Kidney epithelial cell (primary cell): ENCODE measurements at places on chromosomes 5 and 9.

- no peak for DNase-seq
These were observed 408.1 kb upstream of the ZNF608 start for GRCh38 chr5:125154301-125155110.

DNA sequence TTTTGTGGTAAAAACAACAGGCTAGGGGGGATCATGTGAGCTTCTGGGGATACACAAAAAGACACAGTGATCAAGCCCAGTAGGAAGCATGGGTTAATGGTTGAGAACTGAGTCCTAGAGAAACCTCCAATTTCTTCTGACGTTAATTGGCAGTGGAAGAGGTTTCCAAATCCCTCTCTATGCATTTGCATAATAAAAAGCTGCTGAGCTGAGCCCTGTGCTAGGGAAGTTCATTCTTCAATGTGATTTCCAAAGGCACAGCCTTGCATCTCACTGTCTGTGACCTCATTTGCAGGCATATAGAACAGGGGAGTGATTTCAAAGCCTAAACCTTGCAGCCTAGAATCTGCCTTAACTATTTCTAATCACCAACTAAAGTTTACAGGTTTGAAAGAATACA lies 812 bp downstream of the DNAH5 start:
- DNase-seq = no peak

DNA sequence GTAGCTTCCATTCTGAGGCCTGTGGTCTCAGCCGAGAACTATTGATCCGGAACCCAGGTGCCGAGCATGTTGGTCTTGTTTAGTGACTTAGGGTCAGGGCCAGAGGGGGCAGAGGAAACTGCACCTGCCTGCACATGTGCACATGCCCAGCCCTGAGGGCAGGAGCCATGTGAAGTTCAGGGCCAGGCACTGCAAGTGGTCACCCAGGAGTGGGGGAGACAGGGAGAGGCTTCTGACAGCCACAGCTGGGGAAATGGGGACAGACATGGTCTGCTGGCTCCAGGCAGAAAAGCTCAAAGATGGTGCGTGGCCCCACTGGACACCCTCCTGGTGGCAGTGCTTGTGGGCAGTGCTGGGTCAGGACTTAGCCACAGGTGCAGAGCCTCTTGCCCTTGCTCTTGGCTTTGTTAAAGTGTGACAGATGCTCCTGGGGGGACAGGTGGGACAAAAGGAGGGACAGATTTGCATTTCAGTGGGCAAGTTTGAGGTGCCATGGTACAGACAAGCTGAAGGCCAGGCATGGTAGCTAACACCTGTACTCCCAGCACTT lies 134.4 kb downstream of the CACNA1B start:
- no peak for DNase-seq

DNA sequence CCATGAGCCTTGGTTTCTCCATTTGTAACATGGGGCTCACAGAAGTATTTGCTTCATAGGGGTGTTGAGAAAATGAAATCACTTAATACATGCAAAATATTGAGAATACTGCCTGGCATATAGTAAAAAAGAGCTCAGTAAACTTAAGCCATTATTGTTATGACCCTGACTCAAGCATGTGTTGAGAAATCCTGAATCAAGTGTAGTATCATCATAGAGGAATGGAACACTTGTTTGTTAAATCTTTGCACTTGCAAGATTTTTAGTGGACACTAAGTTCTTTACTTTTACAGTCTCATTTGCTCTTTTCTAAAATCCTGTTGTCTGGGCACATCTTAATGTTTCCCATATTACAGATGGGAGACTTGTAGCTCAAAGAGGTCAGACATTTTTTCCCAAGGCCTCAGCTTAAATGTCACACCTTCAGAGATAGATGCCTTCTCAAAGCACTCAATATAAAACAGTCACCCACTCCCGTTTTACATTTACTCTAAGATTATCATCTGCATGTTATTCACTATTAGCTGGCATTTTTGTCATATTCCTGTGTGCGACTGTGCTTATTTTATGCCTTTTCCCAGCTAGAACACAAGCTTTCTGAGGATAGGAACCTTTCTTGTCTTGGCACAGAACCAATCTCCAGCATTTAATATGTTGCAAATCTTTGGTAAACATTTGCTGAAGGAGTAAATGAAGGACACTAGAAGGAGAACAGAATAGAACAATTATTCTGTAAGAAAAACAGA lies 250.0 kb upstream of the TNC start:
- DNase-seq = no peak

DNA sequence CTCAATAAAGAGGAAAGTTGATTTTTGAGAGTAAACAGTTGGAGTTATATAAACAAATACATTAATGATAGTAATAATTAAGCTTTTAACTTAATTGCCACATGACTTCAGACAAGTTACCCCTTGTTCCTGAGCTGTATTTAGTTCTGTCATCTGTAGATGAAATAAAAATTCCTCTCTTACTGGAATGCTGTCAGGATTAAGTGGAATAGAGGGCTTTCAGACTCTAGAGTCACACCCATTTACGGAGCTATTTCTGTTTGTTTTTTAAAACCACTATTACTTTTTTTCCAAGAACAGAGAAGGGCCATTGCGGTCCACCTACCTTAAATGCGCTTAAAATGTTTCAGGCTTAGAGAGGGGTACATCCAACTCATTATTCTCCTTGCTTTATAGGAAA lies 170.6 kb downstream of the CHSY3 start:
- DNase-seq = no peak

DNA sequence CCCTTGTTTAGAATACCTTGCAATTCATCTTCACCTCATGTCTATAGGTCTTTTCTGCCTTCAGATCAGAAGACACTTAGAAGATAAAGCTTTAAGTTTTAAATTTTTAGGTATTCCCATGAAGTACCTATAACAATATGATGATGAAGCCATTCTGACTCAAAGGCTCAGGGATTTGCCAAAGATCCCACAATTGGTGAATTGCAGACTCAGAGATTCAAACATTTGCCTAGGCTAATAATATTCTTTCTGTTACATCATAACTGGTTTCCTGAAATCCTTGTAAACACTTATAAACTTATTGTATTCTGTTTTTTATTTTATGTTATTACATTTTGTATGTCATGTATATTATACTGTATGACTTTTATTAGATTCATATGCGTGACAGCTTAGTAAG lies 62.8 kb upstream of the ZFAND5 start:
- no peak for DNase-seq

DNA sequence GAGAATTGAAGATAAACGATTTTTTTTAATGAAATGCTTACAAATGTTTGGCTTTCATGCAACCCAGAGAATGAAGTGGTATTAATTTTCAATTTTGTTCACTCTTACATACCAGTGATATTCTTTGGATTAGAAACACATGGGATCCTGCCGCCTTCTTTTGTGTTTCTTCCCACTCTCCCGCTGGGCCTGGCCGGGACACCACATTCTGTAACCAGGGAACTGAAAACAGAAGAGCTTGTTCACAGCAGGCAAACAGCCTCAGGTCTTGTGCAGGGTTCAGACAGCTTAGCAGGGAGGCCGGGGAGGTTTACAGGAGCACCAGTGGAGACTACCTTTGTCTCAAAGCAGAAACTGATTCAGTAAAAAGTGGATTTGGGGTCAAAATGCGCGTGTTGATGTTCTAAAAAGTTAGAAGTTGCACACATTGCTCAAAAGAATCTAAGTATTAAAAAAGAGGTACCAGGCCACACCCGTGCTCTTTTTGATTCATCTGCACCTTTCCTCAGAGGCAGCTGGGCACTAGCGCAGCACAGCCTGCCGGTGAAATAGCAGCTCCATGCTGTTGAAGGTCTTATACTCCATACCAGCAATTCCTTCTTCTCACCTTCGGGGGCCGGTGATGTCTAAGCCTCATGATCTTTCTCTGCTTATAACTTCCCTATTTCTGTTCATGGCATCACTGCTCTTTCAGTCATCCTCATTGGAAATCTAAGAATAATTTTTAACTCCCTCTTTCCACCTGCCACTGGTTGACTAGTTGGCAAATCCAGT lies 67.1 kb downstream of the GRAMD2B start:
- no peak for DNase-seq

GRCh38 chr9:132898051-132898450 lies 19.4 kb downstream of the SPACA9 start:
- no peak for DNase-seq

DNA sequence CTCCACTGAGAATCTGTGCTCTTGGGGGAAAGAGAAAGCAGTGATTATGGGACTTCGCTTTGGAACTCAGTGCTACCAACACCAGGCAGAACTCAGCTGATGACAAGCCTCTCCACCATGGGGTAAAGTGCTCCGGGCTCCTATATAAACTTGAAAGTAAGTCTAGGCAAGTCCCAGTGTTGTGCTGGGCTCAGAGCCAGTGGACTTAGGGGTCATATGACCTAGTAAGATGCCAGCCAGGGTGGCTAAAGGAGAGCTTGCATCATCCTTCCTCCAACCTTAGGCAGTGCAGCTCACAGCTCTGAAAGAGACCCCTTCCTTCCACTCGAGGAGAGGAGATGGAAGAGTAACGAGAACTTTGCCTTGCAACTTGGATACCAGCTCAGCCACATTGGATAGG lies 35.1 kb upstream of the FREM1 start:
- DNase-seq = no peak

DNA sequence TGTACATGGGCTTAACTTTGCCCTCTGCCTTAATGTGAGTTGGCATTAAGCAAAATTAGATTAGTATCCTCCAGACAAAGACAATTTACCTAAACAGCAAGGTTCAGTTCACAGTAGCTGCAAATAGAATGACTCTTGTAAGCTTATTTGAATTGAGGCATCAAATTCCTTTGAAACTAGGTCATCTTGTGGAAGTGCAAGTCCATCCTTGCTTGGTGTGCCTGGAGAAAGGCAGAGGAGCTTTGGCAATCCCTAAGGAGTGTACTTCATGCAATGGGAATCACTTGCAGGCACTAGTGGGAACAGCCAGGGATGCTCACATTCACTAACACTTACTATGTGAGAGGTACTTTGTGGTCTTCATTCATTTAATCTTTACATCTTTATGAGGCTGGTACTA lies 118.3 kb downstream of the DRD1 start:
- DNase-seq = peak; percentile 21

DNA sequence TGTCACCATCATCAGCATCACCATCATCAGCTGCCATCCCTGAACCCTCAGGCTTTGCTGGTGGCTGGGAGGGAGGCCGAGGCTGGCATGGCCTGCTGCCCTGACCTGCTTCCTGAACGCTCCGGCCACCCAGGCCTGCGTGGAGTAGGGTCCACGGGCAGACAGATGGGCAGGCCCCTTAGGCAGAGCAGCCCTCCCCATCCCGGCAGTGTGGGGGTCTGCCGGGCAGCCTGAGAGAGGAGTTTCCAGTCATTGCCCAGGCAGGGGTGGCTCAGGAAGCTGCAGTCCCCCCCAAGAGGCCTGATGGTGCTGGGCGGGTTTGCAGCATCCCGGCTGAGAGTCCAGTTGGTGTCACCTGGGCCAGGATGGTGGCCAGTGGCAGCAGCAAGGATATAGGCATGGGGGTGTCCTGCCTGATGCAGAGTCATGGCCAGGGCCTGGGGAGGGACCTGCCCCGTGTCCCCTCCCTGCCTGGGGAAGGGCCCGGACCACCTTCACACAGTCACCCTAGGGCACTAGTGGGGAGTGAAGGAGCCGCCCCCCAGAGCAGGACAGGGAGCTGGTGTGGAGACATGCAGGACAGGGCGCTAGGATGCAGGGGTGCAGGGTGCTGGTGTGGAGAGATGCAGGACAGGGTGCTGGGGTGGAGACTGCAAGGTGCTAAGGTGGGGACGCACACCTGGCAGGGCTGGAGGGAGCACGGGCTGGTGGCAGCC lies 7.7 kb upstream of the EGFL7 start:
- no peak for DNase-seq

- no peak for DNase-seq
These were observed 387.7 kb upstream of the IRX4 start for GRCh38 chr5:2270467-2270866.

GRCh38 chr5:159759791-159760290 lies 156.4 kb upstream of the ADRA1B start:
- DNase-seq = no peak

- no peak for DNase-seq
These were observed 23.4 kb downstream of the DMRTA1 start for GRCh38 chr9:22469928-22470544.

GRCh38 chr5:173188280-173188679 lies 43.9 kb downstream of the BNIP1 start:
- DNase-seq = no peak

GRCh38 chr5:128842241-128842640 lies 123.0 kb upstream of the SLC27A6 start:
- no peak for DNase-seq

- no peak for DNase-seq
These were observed 344.9 kb downstream of the ICE1 start for GRCh38 chr5:5767286-5767928.

DNA sequence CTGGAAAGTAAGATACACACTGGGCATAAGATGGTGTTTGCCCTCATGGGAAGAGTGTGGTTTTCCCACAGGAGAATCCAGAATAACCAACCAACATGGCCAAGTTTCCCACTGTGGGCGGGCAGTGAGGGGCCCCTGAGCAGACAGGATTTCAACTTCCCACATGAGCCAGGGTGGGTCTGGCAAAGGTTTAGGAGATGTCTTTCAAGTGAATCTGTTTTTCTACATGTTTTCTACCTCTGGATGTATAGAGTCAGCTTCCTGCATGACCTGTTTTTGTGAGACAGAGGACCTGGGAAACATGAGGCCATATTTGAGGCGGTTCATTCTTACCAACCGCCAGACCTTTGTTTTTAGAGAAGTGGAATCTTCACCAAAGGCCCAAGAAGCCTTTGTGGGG lies 100.5 kb downstream of the TLE4 start:
- DNase-seq = no peak

DNA sequence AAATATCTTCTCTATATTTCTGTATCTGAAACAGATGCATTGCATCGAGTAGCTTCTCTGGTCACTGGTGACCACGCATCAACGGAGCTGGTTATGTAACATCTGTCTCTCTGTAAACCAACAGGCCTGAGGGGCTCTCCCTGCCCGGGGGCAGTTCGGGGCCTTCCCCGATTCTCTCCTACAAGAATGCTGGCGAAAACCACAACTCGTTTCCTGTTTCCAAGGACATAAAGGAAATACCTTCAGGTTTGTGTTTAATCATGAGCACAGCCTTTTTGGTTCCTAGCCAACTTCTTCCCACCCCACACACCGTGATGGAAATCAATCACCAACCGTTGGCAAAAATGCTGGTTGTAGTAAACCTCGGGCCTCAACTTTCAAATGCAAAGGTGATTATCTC lies 25.1 kb downstream of the GDNF start:
- peak; percentile 74 for DNase-seq

GRCh38 chr5:42995360-42995751 lies 44.8 kb downstream of the ANXA2R start:
- no peak for DNase-seq
